ENCODE measurements at places on chromosomes 7 and 10.

DNA sequence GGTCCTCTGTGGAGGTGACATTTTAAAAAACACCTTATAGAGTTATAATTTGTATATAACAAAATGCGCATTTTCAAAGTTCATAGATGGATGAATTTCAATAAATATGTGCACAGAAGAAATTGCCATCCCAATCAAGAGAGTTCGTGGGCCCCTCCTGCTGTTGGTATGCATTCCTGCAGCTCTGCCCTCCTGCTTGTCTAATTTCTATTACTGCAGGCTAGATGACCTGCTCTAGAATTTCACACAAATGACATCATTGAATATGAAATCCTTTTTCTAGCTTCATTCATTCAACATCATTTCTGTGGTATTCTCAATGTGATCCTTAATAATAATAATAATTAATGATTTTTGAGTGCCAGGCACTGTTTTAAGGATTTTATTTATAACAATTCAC, 348.2 kb downstream of the SDK1 start:
- no peak for DNase-seq

GRCh38 chr10:95543459-95543858, 17.7 kb downstream of the SORBS1 start:
- DNase-seq: no peak

DNA sequence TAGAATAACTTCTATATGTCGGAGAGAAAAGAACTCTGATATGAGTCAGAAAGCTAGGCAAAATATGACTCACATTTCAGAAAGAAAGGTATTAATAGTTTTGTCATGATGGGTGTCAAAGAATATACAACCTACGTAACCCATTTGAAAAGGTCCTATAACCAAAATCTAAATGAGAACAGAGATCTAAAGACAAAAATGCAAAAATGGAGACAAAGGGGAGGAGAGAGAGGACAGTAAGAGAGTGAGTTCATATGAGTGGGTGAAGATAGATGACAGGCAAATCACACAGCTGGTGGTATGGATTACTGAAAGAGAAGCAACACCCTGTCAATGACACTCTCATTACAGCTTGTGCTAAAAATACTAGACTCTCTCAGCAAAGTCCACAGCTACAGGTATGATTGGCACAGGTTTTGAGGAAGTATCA, 25.6 kb downstream of the ANKMY2 start:
- DNase-seq: no peak

DNA sequence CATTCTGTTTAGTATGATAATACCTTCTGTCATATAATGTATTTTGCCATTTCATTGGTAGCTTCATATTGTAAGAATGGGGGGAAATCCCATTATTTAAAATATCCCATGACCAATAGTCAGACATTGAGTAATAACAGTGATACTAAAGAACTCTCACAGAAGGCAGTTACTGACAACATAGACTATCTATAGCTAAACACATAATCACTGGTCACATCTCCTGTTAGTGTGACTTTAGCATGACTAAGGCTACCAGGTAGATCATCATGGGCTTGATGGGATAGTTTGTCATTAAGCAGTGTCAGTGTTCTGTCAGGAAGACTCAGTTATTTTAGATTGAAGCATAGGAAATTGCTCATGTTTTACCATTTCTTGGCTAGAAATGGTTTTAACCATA, 16.4 kb downstream of the OPN1SW start:
- no peak for DNase-seq

GRCh38 chr10:30040597-30040996, 18.8 kb downstream of the JCAD start:
- no peak for DNase-seq

DNA sequence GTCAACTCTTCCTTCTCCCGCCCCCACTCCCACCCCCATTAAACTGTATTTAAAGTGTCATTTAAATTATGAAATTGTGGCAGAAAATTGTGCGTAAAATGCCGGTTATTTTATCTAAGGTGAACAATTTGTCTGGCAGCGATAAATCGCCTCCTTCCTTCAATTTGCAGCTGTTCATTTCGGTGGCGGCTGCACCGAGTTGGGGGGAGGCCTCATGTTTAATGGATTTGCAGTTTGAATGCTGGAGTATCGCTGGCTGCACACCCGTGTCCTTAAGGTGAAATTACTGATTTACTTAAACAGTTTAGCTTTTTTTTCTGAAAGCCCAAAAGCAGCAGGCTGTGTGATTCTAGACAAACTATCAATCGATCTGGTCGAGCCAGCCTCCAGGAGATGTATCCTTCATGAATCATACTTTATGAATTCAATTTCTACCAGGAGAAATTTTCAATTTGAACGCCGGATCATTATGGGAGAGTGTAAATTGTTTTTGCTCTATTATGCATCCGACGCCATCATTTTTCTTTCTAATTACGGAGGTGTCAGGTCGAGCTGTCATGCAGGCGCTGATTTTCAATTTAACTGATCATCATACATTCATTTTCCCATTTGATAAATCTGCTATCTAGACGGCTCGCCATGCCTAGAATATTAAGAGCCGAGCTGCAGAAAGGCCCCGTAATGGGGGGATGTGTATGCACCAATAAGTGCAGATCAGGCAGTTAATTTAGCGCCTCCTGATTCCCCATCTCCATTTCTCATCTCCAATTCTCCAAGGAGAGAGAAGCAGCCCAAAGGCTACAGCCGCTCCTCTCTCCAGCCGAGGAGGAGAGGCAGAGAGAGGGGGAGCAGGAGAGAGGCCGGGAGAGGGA, 6.5 kb downstream of the UNCX start:
- DNase-seq: no peak

DNA sequence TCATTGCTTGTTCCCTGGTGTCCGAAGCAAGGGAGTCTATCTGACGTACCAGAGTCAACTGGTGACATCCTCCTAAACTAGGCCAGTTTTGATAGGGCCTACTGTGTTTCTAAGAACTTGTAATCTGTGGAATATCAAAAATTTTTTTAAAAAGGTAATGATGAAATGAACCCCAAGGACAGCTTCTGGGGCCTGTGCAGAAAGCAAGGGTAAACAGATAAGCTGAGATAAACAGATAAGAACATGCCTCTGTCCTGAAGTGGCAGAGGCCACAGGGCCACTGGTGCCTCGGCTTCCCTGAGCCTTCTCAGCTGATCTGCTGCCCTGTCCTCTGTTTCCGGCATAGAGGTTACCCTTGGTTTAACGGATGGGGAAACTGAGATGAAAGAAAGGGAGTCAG, 8.8 kb downstream of the GRK5 start:
- no peak for DNase-seq

GRCh38 chr10:34824870-34825269, 9.8 kb upstream of the PARD3 start:
- no peak for DNase-seq

DNA sequence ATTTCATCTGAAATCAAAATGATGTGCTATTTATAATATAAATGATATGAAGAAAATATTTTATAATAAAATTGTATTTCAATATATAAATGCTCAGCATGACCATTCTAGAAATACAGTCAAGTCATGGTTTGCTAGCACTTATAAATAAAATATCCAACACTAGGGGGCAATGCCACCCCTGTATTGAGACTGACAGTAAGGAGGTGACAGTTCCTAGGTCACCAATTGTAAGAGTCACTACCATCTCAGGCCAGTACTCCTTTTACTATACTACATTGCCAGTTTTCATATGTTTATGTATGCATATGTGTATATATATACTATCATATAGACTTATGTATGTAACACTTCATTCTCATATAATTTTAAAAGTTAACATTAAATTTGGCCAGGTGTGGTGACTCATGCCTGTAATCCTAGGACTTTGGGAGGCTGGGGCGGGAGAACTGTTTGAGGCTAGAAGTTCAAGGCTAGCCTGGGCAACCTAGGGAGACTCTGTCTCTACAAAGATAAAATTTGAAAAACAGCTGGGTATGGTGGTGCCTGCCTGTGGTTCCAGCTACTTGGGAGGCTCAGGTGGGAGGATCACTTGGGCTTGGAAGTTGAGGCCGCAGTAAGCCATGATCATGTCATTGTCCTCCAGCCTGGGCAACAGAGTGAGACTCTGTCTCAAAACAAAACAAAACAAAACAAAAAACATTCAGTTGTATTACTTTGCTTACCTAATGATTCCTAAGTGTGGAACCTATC, 2.4 kb upstream of the CNOT4 start:
- DNase-seq: no peak

DNA sequence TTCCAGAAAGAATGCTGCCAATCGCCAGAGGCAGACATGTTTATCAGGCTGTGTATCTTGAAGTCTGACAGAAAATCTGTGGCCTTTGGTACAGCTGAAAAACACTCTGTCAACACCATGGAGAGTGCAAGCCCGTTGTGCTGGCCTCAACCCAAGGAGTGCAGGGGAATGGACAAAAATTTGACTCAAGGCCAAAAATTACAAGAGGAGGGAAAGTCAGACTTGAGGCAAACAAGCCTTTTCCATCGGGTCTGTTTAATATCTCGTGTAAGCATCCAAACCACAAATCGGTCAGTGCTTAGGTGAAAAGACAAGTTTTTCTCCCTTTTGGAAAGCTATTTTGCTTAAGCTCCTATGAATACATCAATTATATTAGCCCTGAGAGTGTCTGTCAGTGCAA, 305.3 kb upstream of the NFE2L3 start:
- DNase-seq: no peak

GRCh38 chr7:114081606-114082425, 163.0 kb upstream of the PPP1R3A start:
- DNase-seq: no peak

- DNase-seq: no peak
Measured at GRCh38 chr7:27901028-27901760, 161.2 kb downstream of the TAX1BP1 start.

DNA sequence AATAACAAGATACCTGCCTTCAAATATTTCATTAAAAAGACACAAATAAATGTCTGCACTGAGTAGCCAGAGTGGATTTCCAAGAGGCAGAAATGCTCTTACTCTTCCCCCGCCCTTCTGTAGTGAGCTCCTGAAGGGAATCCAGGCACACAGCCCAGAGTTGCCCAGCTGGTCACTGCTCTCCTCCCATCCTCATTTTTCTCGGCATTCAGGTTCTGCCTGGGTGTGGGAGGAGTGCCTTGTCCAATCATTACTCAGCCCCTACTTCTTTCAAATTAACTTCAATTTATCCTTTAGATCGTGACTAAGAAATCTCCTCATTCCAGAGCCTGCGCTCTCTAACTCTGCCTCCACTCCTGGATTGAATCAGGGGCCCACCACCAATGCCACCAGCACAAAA, 12.2 kb downstream of the CCDC6 start:
- no peak for DNase-seq
